Fibroblast of skin of left biceps (primary cell): ENCODE measurements at places on chromosomes 6 and 20.
A peak's percentile ranks its signal among the peaks of the same experiment; 100 is the strongest.

- DNase-seq, result no peak
Measured at GRCh38 chr6:409370-409972, 17.9 kb downstream of the IRF4 start.

DNA sequence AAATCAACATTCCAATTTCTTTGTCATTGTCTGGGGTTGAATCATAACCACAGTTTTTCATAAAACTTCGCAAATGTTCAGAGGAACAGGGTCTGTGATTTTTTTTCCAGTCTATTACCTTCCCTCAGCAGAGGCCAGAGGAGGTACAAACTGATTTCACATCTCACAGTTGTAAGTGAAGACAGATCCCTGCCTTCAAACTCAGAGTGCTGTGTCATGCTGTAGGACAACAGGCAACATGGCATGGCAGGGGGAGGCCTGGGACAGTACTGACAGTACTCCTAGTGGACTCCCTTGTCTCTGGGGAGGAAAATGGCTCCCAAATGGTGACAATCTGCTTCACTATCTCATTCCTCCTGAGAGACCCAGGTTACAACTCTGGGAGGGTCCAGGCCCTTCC, 308.6 kb downstream of the CDC5L start:
- DNase-seq, result peak; percentile 81

DNA sequence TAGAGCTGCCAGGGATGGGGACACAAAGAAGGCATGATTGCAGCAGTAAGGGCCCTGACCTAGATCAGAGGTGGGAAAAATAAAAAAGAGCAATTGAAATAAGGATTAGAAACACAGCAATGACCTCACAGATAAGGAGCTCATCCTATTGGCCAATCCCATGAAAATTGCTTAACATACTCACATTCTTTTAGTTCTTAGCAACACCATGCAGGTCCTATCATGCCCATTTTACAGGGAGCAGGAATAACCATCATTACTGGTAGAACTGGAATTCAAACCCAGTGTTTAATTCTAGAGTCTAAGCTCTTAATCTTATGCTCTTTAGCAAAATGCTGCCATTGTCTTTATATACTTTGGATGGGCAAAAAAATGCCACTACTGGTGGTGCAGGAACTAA, 267.7 kb downstream of the RNF144B start:
- no peak for DNase-seq

GRCh38 chr20:37393196-37393862, 47.4 kb downstream of the SRC start:
- DNase-seq, result no peak

DNA sequence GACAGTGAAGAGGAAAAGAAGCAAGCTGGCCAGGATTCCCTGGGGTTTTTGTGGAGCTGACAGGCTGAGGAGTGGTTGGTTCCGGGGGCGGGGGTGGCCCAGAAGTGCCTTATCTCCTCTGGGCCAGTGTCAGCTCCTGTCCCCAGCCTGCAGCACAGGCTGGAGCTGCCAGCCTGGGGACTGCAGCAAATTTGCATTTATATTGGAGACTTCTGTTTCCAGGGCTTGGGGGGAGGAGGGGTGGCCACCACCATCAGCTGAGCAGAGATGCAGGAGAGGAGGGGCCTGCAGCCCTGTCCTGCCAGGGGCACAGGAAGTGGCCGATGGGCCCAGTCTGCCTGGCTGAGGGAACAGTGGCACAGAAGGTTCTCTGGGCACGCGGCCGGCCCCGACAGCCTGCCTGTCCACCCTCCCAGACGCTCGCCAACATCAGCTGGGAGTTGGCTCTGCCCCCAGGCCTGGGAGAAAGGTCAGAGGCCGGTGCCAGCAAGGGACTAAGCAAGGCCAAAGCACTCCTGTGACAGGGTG, 24.3 kb upstream of the SCRT2 start:
- no peak for DNase-seq

DNA sequence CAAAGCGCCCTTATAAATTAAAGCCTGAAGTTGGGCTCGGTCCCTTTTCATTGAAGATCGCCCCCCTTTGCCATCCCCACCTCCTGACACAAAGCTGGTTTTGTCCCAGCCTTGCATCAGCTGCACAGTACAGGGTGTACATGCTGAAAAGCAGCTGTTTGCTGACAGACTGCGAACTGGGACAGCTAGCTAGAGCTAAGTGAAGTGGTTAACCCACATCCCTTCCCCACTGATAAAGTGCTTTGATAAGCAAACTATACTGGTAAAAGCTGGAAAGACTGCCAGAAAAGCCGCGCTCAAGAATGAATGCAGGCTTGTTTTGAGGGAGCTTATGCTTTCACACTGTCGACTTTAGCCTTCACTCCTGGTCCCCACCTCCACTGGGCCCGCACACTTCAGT, 207.3 kb downstream of the GMDS start:
- no peak for DNase-seq

DNA sequence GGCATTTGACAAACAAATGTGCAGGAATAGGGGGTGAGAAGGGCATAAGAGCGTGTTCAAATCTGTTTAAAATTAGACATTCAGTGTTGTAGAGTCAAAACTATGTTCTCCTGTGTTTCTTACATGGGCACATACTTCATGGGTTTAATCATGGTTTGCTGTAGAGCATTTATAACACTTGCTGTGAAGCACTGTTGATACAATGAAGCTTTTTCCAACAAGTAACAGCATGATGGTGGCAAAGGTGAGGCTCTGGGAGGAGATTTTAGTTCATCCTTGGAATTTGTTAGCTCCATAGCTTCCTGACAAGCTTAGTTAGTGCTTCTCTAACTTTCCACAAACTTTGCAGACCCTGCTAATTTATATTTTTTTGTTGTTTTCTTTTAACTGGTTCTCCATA, 900.7 kb downstream of the TFAP2A start:
- DNase-seq, result no peak

DNA sequence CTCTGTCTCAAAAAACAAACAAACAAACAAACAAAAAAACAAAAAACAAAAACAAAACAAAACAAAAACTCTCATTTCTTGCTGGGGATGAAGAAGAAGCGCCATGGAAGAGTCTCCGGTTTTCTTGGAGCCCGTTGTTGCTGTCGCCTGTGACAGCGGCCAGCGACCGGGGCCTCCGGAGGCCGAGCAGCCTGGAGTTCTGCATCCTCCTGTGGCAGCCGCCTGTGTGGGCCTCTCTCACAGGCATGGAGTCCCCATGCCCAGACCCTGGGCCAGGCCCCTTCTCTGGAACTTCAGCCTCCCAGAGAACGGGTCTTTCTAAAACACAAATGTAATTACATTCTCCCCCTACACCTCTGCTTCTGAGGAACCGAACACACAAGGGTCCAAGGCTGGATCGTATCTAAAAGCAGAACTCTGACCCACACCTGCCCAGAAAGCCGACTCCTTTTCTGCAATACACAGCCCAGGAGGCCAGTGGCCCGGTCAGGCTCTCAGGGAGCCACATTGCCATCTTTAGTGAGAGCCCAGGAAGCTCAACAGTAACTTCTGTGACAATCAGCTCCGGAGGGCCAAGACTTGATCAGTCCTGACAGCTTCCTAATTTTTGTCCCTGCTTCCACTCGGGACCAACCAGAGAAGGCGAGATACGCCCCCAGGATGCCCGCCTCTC, 18.5 kb downstream of the DACT2 start:
- DNase-seq, result no peak

DNA sequence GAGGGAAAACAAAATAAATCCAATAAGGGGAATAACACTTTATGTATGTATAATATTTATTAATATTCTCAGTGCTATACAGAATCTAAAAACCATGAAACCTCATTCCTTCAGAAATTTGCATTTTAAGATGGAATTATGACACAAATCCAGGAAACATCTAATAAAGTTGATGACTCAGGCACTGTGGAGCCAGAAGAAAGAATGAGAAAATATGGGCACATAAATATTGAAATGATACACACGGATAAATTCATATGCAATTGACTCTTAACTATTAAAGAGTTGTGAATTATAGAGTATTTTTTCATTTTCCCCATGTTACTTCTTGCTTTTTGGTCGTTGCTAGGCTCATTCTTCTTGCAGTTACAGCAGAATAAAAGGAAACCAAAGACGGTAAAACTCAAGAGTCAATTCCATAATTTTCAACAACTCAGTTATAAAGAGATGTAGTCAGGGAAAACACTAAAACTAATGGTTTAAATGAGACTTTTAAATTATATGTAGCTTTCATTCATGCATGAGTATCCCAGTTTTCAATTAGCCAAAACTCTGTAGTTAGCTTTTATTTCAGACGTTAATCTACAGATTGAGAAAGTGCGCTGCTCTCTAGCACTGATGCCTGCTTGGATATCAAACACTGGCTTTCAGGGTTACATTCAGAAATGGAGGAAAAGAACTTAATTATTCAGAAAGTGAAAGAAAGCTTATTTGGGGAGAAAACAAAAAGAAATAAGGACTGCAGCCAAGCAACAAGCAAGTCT, 95.4 kb downstream of the ADGRB3 start:
- DNase-seq, result no peak

DNA sequence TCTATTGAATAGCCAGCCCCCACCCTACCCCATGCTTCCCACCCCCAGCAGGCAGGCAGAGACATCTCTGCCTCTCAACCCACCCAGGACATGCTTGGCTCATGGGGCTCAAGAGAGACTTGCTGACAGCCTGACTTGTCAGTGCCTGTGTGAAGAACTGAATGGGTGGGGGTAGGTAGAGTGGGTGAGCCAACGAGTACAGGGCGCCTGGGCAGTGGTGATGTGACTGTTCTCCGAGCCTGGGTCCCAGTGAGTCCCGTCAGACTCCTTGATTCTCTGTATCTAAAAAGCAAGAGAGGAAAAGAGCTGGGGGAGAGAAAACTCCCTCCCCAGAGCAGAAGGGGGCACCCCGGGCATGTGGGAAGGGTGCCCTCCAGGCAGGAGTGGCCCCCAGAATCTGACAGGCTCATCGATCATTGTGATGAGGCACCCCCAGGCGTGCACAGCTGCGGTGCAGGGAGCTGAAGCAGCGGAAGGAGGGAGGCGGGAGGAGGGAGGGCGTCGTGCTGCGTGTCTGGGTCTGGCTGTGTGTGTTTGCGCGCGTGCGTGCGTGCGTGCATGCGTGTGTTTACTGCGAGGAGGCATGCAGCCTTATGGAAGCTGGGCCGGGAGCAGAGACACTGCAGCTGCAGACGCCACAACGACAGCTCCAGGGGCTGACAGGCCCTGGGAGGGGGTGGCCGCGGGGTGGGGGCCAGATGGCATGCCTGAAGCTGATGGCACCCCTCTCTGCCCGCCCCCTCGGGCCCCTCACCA, 40.2 kb downstream of the FOXP4 start:
- no peak for DNase-seq

- no peak for DNase-seq
Measured at GRCh38 chr6:10534419-10534762, 13.2 kb downstream of the GCNT2 start.

DNA sequence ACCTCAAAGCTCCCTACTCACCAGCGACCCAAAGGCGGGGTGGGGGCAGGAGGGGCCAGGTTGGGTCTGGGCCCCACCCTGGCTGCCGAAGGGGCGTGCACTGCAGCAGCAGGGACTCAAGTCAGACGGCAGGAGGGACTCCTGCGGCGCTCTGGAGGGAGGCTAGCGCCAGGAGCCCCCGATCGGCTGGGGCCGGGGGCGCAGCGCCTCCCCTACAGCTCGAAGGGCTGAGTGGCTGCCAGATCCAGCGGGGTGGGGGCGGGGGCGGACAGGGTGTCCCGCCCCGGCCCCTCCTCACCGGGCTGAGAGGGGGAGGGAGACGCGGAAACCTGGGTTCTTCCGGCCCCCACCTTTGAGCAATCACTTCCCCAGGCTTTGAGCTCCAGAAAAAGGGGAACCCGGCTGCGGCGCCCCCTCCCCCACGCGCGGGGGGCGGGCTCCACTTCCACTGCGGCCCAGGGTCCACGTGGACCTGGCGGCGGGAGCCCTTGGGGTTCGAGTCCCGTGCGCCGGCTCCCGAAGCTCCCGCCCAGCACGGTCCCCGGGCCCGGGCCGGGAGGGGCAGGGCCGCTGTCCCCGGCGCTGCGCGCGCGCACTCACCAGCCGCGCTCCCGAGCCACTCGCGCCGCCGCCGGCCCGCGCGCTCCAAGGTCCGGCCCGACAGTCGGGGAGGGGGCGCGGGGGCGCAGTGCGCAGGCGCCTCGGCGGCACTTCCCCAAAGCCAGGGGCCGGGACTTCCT, at the start of gene RGS19:
Gene RGS19, minus strand, starts transcription at position 246 of the 740 bp plus-strand sequence. CDS start 2,632 bp downstream, outside the sequence.
- no peak for DNase-seq

GRCh38 chr20:44406572-44407137, 51.2 kb downstream of the HNF4A start:
- no peak for DNase-seq

DNA sequence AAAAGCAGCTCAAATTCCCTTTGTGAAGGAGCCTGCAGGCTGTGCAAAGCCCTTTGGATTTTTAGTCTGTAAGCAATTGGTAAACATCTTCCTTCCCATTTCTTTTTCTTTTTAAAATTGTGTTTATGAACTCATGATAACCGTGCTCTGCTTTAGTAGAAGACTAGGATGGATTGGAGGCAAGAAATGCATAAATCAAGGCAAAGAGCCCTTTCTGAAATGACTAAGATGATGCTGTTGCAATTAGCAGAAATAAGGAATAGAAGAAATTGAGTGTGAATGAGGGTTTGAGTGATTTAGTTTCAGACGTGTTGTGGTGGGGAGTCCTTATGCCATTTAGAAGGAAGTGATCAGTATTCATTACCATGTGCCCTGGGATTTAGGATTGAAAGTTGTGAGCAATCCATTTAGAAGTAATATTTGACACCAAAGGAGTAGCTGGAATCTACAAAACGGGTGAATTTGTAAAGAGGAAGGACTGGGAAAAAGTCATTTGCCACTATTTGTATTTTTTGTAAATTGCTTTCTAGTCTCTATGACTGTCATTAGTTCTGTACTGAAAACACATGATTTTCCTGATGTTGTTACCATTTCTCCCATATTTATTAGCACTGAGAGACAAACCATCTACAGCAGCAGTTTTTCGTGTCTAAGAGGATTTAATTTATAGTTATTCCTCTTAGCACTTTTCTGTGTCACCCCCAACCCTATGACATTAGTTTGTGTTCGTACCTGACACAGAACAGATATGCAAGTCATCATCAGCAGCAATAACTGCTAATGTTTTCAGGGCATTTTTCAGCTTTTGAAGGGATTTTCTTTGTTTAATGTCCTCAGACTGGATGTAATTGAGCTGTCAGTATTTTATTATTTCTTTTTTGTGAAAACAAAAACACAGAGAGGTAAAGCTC, 265.0 kb downstream of the UTRN start:
- DNase-seq, result no peak

- DNase-seq, result no peak
Measured at GRCh38 chr6:2155206-2155605, 90.2 kb downstream of the GMDS start.
